ENCODE measurements at places on chromosomes 12 and 14.

GRCh38 chr12:93376436-93377251, 1.1 kb upstream of the NUDT4 start:
- DNase-seq = no peak

GRCh38 chr14:101193845-101194372, 290.4 kb upstream of the RTL1 start:
- no peak for DNase-seq

GRCh38 chr12:113880988-113881962, 84.8 kb downstream of the RBM19 start:
- no peak for DNase-seq

- no peak for DNase-seq
Measured at GRCh38 chr14:34103176-34103575, 152.3 kb upstream of the EGLN3 start.

DNA sequence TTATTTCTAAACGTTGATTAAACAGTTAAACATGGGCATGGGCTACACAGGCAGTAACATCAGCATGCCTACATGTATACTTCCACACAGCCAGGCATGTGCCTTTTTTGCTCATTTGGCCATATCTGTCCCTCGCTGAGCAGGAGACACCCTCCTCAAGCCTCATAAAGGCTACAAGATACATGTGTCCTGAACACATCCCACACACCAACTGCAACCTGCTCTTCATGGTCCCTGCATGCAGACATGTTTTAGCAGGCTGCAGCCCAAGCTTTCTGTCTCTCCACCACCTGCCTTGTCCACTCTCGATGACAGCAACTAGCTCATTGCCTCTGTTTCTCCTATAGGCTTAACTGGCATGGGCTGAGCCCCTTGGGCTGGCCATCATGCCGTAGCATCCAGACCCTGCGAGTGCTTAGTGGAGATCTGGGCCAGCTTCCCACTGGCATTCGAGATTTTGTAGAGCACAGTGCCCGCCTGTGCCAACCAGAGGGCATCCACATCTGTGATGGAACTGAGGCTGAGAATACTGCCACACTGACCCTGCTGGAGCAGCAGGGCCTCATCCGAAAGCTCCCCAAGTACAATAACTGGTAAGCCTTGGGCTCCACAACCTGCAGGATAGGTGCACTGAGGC, 2.6 kb downstream of the PCK2 start:
- DNase-seq = no peak

DNA sequence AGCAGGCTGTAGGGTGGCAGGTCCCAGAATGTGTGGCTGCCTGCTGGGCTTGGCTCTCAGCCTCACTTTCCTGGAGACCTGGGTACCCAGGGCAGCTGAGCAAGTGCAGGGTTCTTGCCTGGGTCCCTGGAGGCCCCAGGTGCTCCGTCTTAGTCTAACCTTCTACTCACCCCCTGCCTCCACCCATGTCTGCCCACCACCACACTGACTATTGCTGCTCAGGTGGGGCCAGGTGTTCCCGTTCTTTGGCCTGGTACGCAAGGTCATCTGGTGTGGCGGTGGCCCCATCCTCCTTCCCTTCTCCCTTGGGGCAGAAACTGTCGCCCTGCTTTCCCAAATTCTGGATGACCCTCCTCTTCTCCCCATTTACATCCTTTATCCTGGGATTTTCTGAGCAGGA, 319.9 kb downstream of the TMEM121 start:
- DNase-seq = no peak

DNA sequence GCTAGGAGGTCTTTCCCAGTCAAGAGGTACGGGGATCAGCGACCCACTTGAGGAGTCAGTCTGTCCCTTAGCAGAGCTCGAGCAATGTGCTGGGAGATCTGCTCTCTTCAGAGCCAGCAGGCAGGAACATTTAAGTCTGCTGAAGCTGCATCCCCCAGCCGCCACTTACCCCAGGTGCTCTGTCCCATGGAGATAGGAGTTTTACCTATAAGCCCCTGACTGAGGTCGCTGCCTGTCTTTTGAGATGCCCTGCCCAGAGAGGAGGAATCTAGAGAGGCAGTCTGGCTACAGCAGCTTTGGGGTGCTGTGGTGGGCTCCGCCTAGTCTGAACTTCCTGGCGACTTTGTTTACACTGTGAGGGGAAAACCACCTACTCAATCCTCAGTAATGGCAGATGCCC, 874.9 kb upstream of the FLRT2 start:
- no peak for DNase-seq

- no peak for DNase-seq
Measured at GRCh38 chr14:71175491-71175890, 268.2 kb downstream of the PCNX1 start.

DNA sequence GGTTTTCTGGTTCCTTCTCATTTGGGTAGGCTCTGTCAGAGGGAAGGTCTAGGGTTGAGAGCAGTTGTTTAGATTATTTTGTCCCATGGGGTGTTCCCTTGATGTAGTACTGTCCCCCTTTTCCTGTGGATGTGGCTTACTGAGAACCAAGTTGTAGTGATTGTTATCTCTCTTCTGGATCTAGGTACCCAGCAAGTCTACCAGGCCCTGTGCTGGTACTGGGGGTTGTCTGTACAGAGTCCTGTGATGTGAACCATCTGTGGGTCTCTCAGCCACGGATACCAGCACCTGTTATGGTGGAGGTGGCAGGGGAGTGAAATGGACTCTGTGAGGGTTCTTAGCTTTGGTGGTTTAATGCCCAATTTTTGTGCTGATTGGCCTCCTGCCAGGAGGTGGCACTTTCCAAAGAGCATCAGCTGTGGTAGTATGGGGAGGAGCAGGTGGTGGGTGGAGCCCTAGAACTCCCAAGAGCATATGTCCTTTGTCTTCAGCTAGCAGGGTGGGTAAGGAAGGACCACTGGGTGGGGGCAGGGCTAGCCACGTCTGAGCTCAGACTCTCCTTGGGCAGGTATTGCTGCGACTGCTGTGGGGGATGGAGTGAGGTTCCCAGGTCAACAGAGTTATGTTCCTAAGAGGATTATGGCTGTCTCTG, 179.3 kb upstream of the BTG1 start:
- DNase-seq = no peak

- DNase-seq = no peak
Measured at GRCh38 chr14:54697803-54698202, 130.9 kb downstream of the SAMD4A start.

GRCh38 chr14:78992867-78993266, 822.7 kb downstream of the NRXN3 start:
- DNase-seq = no peak

DNA sequence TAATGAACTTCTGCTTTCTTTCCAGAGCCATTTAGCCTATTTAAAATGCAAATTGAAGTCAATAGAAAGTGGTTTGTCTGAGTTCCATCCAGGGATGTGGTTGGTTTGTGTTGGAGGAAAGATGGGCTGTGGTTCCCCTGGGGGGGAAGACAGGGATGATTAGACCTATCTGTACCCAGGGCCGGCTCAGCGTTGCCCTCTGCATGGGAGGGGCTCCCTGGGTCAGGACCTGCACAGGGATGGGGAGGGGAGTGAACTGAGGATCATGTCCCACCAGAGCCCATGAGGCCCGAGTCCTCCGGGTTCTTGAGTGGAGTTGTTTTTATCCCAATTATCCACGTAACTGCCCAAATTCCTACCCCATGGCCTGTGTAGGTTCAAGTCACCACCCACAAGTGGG, 76.9 kb upstream of the SFSWAP start:
- DNase-seq = no peak

DNA sequence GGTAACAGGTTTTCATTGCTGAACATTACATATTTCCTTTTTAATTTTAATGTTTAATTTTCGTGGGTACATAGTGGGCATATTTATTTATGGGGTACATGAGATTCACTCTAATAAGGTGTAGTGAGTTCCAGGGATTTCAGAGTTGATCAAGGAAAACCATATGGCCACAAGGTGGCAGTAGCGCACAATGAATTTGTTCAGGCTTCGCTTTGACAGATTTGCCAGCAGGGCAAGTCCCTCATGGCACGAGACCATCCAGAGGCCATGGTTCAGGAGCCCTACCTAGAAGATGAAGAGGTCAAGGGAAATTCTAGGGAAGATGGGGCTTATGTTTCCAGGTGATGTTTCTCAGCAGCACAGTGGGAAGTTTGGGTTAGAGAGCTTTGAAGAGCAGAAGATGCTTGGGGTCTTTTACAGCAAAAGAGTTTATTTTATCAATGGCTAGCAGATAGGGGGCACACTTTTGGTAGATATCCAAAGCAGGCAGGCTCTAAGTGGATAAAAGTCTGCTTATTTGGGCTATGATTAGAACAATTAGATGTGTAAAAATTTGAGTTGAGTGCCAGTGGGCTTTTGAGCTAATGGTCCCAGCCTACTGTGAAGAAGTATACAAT, 1004.4 kb downstream of the AACS start:
- DNase-seq = peak; percentile 65

DNA sequence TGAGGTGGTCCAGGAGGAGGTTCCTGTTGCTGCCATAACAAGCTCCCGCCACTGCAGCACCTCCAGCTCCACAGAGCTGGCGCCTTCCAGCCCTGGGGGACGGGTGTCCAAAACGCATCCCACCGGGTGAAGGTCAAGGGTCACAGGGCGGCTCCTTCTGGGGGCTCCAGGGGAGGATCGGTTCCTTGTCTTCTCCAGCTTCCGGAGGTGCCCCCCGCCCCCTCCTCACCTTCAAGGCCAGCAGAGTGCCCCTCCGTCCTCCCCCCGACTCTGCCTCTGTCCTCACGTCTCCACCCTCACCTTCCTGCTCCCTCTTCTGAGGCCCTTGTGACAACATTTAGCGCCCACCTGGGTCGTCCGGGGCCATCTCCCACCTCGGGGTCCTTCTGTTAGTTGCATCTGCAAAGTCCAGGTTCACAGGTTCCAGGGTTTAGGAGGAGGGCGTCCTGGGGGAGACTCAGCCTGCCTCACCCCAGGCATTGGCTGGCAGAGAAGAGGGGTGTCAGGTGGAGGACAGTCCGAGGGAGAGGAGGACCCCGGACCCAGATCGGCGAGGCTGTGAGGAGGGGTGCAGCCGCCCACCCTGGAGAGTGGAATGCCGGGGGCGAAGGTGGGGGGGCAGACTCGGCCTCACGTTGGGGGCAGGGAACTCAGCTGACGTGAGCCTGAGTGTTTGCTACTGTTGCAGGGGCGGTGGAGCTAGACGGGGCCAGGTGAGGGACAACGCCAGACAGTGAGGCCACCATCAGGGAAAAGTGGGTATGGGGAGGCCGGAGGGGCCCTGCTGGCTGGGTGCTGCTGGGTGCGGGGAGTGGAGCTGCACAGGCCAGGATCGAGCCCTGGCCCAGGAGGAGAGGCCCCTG, 205.5 kb upstream of the C14orf180 start:
- no peak for DNase-seq
